Testis (tissue), 5 donors: ENCODE measurements at places on chromosomes 4 and X. TPM values are rescaled to one million over a fixed set of nuclear protein-coding genes. Genes with fewer than 3 reads are reported as not detected.

The L1CAM gene
- 4.5 TPM for total RNA-seq

The SMIM10L2A gene
- total RNA-seq, result 28.0 TPM

DNA sequence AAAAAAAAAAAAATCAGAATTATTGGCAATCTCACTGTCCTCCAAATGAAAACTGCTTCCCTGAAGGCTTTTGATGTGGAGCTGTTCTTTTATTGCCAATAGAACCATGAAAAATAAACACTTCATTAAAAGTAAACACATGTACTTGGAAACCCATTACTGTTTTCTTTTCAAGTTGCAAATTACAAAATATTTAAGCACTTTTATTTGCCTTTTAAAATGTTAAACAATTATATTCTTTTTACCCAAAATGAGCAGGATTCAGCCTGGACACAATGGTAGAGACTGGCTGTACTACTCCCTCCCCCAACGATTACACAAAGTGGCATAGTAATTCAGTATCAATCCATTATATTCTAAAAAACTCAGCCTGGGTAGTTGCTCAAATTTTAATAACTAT lies 60.9 kb downstream of the SH2D1A start:
- no peak for DNase-seq

- no peak for DNase-seq
These were observed 82.4 kb downstream of the RAP1GDS1 start for GRCh38 chr4:98343626-98344025.

- no peak for DNase-seq
These were observed 238.1 kb downstream of the DHRSX start for GRCh38 chrX:2262668-2263055.
